ENCODE measurements at places on chromosomes 7 and 10.

- no peak for DNase-seq
These were observed 29.1 kb downstream of the GPRIN2 start for GRCh38 chr10:46527241-46527811.

- DNase-seq = no peak
These were observed 222.5 kb downstream of the AHR start for GRCh38 chr7:17520941-17521340.

- DNase-seq = no peak
These were observed 24.5 kb upstream of the GTF2IRD1 start for GRCh38 chr7:74429153-74429747.

- no peak for DNase-seq
These were observed 92.4 kb upstream of the TMEM72 start for GRCh38 chr10:44818701-44819127.

DNA sequence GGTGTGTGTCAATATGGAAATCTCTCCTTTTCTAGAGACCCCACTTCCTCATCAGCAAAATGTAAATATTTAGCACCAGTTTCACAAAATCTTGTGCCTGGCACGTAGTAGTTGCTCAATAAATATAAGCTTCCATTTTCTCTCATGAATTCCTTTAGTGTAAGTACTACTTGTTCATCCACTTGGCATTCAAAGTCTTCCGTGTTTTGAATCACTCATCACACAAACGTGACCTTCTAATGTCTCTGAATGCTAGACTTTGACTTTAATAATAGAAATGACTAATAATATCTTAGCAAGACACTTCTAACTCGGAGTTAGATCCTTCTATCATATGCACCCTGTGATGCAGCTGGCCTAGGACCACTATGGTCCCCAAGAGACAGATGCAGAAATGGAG, 168.7 kb upstream of the ZNF32 start:
- DNase-seq = no peak

- no peak for DNase-seq
These were observed 62.4 kb upstream of the WDR11 start for GRCh38 chr10:120788771-120789170.

DNA sequence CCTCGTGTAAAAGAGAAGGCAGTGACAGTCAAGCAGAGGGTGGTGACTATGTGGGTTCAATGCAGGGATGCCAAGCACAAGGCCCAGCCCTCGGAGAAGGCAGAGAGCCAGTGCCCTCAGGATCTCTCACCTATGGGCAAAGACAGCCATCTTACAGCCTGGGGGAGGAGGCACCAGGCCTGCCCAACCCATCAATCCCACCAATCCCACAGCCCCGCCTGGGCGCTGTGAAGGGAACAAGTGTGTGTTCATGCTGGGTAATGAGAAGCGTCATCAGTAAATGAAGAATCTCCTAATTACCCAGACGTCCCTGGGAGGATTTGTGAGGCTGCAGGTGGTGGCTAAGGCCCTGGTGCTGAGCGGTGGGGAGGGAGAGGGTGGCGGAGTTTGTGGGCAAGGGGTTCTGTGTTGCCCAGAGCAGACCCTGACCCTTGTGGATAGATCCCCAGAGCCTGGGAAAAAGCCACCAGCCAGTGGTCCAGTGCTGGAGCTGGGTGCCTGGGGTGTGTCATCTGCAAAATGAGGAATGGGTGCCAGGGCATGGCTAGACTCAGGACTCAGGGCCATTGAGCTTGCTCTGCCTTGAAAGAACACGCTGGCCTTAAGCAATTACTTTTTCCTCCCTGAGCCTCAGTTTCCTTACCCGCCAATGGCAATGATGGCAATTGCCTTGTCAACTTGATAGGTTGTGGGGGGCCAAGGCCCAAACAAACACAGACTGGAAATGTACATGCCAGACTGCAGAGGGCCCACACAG, 128.1 kb upstream of the UNC5B start:
- DNase-seq = no peak

GRCh38 chr10:12484941-12485805, 135.8 kb downstream of the CAMK1D start:
- peak; percentile 75 for DNase-seq

DNA sequence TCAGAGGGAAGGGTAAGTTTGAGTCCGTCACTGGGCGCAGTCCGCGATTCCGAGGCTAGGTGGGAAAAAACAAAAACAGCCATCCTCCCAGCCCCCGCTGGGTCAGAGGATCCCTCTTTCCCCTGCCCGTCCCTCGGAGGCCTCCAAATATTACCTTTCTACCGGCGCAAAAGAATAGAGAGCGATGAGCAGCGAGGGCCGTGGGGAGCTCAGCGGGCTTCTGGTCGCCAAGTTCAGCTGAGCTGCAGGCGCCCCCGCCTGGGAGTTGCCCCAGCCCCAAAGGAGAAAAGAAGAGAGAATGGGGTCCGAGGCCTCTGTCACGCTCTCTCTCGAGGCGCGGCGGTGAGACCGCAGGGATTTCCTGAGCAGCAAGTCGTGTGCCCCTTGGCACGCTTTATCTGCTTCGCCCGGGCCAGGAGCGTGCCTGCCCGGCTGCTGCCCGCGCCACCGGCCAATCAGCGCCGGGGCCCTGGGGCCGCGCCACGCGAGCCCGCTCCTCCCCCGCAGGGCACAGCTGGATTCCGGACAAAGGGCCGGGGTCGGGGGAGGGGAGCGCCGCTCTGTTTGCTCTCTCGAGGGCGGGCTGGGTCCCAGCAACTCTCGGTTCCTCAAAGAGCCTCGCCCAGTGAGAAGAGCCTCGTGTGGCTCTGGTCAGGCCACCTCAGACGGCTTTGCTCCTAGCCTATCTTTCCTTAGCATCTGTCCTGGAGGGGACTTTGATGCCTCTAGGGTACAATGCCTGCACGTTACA, at the start of gene NEUROG3:
TSS of gene NEUROG3 (minus strand) at position 367 of the 751 bp plus-strand sequence. CDS start 379 bp downstream, outside the sequence.
- DNase-seq = no peak

DNA sequence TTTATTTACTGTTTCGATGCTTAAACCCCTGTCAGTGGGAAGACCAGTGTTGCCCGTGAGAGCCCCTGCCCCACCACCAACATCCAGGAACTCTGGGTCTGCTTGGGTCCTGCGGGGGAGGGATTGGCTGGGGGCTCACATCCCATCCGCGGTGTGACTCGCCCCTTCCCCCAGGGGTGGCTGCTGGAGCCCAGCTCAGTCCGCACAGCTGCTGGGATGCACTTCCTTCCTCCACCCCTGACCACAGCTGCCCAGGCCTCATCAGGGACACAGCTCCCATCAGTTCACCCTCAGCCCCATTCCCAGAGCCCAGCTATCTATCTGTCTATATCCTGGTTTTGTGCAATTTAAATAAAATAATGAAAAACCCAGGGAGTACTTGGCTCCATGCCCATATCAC, 54.5 kb downstream of the JAKMIP3 start:
- no peak for DNase-seq

DNA sequence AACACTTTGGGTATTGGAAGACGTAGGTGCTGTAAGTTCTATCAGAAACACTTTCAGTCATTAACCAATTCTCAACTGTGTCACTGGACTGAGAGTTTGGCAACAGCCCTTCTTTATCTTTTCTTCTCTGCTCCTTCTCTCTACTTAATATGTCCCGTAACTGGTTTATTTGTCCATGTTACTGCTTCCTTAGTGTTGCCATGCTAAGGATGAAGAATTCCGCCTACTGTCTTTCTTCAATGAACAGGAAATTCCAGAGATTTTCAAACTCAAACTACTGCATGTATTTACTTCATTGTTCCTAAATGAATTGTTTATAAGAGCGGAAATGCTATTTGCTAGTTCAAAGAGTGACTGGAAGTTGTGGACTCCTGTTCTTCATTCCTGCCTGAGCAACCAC, 143.7 kb downstream of the TAX1BP1 start:
- no peak for DNase-seq

DNA sequence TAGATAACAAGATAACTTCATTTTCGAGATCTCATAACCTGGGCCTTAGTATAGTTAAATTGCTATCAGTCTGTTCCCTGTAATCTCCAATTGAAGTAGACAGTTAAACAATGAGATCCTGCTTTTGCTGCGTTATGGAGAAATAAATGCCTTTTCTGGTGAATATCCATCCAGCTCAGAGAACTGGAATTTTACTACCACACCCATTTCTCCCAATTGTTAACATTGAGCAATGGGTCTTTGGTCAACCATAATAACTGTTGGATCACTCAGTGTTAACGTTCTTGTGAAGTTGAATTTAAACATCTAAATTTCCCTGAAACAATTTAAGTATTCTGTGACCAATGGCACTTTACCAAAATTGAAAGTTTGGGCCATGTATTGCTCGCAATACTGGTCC, 3.0 kb downstream of the CALU start:
- DNase-seq = no peak

Measured in SHP77 (cell line).